ENCODE measurements at places on chromosomes 2 and 18.
A peak's percentile ranks its signal among the peaks of the same experiment; 100 is the strongest.

DNA sequence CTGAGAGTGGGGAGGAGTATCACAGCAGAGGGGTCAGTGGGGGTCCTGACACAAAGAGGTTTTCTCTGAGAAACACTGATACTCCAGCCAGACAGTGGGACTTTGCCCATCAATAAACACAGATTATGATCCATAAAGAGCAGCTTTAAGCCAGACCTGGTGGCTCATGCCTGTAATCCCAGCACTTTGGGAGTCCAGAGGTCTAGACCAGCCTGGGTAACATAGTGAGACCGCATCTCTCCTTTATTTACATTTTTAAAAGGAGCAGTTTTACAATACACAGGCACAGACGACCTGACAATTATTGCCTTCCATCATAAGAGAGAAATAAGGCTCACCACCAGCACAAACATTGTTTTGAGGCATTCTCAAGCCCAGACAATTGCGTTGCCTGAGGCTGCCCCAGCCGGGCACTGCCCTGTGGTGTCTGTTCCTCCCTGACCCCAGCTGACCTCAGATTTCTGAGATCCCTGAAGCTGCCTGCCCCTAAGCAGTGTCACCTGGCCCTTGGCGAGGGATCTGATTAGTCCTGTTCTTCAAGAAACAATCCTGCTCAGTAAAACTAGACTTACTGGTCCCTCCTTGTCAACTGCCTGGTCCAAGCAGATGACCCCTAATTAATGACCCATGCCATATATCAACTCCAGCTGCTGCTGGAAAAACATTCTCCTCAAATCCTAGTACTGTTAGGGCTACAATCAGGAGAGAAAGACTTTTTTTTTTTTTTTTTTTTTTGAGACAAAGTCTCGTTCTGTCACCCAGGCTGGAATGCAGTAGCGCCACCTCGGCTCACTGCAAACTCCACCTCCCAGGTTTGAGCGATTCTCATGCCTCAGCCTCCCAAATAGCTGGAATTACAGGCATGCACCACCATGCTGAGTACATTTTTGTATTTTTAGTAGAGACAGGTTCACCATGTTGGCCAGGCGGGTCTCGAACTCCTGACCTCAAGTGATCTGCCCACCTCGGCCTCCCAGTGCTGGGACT is 59.4 kb upstream of the SOS1 start:
- no peak for DNase-seq

DNA sequence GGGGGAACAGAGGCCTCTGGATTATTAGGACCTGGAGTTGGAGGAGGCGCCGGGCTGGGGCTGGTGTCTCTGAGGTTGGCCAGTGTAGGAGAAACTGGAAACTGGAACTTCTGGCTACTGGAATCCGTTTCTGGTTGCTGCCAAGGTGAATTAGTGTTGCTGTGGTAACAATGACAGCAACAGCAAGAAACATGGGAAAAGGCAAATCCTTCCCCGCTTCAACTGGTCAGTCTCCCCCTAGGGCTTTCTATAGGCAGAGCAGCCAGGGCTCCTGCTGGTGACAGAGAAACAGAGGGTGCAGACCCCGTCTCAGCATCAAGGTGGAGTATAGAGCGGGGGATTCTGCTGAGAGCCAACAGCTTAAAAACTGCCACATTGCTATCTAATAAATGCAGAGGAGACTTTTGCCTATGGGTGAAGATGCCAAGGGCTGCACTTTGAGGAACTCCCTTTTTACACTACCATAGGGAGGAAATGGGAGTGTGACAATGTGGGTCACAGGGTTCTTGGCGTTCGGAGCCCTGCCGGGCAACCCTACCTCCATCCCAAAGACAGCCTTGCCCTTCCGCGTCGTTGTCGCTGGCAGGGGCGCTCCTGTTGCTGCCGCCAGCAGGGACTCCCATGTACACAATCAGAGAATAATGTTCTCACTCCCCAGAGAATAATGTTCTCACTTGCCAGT is 81.4 kb upstream of the CABLES1 start:
- no peak for DNase-seq

- DNase-seq, result peak; percentile 19
These were observed 565.5 kb upstream of the CHAC2 start for GRCh38 chr2:53202063-53202462.

GRCh38 chr2:217897091-217897715 is 105.6 kb downstream of the TNS1 start:
- no peak for DNase-seq

GRCh38 chr2:97871096-97871780 is 124.5 kb downstream of the TMEM131 start:
- DNase-seq, result peak; percentile 21

DNA sequence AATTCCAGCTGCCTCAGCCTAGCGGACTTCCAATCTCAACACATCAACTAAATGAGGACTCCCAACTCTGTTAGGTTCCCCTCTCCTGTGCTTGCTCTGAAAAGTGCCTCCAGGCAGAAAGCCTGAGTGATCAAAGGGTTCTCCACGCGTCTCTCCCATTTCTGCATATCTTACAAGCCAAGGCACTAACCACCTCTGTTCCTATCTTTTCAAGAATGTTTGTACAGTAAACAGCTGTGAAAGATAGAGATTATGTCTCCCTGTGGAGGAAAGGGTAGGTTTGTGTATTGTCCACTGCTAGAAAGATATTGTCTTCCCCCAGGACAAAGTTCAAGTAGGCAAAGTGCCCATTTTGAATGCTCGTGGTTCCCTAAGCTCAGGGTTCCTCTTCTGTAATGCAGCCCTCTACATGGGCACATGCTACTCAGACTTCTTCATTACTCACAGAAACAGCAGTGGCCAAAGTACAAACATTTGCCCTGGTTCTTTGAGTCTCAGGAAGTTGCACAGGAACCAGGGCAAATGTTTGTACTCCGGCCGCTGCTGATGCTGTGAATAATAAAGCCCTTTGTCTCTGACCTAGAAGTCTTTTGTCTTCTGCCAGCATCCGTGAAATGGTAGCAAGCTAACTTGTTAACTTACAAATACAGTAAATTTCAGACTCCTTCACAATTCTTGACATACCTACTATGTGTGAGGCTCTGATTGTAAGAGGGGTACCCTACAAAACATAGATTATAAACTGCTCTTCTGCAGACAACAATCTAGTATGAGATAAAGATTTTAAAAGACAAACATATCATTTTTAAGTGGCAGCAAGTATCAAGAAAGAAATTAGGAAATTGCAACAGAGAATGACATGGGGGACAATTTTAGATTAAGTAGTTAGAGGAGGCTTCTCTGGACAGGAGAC is 44.5 kb downstream of the PKDCC start:
- no peak for DNase-seq

- no peak for DNase-seq
These were observed 162.1 kb downstream of the SH3RF3 start for GRCh38 chr2:109290887-109291643.

GRCh38 chr18:75216911-75217689 is 6.5 kb downstream of the TSHZ1 start:
- no peak for DNase-seq
